ENCODE measurements at places on chromosomes 12 and 14. TPM values are rescaled to one million over a fixed set of nuclear protein-coding genes. Genes with fewer than 3 reads are reported as not detected.

The ERP27 gene
- total RNA-seq: not detected

The AKAP5 gene
- 0.13 TPM for total RNA-seq

The GLI1 gene
- total RNA-seq: under 0.01 TPM

The PXN gene
- 73.2 TPM for total RNA-seq

The ERBB3 gene
- 0.25 TPM for total RNA-seq

The MAP1LC3B2 gene
- total RNA-seq: 0.13 TPM

The LRP1-AS gene
- not detected for total RNA-seq

The STON2 gene
- total RNA-seq: 87.4 TPM

The HOXC4 gene
- total RNA-seq: not detected

DNA sequence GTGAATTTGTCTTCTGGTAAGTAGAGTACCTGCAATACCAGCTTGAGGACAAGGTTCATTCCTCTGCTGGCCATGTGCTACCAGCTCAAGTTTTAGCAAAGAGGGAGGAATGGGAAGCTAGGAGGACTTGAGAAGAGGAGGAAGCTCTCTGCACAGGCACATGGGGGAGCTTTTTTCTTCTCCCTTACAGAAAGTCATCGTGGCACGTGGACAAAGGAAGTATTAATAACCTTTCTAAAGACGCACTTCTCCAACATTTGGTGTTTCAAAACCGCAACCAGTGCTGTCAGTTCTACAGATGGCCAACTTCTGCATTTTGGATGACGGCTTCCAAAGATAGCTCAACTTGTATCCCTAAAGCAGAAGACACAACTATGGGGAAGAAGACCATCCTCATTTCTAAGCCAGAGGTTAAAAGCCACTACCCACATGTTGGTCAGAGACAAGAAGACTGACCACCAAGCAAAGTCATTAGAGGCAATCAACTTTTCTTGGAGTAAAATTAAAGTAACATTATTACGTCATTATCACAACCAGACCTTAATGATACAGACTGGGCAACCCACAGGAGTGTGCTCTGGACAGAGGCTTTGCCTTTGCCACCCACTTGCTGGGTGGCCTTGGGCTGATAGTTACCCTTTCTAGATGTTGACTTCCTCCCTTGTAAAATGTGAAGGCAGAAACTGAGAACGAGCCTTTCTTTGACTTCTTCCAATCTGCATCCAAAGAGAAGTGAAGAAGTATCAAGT lies 12.3 kb upstream of the TMED10 start:
- DNase-seq: no peak

DNA sequence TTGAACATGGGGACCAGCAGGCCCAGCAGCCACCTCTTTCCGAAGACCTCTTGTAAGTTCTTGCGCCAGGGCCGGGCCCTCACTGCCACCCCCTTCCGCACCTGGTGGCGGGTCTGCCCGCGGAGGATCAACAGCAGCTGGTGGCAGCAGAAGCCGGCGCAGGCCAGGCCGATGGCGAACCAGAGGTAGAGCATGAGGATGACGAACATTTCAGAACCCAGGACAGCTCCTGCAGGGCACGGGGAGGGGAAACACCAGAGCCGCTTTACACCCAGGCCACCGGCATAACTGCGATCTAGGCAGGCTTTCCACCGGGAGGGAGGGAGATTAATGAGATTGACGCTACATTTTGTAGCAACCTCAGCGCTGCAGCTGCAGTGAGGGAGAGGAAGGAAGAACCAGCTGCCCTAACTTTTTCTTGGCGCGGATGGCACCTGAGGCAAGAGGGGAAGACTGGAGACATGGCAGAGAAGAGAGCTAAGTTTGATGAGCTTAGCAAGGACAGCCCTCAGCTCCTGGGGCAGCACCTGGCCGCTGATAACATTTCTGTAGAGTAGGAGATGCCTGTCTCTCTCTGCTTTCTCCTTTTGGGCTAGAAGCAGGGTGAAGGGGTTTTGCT lies 7.8 kb downstream of the ZDHHC22 start:
- peak; percentile 60 for DNase-seq

GRCh38 chr12:88951177-88951576 lies 370.9 kb upstream of the KITLG start:
- DNase-seq: no peak

DNA sequence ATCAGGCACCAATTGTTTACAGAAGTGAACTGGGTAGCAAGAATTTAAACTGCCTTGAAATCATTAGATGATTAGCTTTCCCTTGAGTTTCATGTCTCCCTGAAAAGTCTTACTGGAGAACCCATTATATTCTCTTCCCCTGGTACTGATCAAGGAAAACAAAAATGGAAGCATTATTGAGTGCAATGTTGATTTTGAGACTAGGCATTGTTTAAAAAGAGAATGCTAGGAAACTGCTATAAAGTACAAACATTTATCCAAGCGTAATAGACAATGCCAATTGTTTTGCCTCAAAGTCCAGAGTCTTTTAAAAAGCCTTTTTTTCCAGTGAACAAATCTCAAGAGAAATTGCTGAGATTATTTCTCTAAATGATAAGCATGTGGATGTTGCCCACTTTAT lies 197.0 kb downstream of the CCER1 start:
- DNase-seq: peak; percentile 6

- no peak for DNase-seq
Measured at GRCh38 chr12:25253371-25254068, 2.8 kb upstream of the KRAS start.

DNA sequence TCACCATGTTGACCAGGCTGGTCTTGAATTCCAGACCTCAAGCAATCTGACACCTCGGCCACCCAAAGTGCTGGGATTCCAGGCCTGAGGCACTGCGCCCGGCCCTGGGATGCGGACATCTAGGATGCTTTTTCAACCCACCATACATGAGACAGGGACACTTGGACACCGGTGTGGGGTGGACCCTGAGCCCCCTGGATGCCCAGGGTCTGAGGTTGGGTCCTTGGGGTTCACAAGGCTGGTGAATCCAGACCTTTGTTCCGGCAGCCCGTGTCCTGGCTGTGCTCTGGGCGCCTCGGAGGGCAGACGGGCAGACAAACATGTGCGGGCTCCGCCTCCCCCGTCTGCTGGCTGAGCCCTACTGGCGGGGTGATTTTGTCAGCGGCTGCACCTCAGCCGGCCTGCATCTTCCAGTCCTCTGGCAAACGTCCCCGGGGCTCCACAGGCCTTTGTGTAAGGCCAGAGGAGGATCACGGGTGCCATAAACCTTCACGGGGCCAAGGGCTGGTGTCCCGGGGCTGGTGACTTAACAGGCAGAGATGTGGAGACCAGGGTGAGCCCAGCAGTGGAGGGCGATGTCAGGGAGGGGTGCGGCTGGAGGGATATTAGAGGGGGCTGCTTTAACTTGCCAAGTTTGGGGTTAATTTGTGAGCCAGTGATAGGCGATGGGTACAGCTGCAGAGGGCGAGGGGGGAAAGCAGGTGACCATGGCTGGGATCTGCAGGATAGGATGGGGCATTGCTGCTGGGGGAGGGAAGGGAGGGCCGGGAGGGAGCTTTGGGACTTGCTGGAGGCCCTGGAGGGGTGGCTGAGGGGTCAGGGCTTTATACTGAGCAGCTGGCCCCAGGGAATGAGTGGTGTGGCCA lies 5.8 kb downstream of the ASPG start:
- DNase-seq: no peak

GRCh38 chr14:30656190-30656632 lies 34.1 kb downstream of the SCFD1 start:
- DNase-seq: peak; percentile 51

- DNase-seq: no peak
Measured at GRCh38 chr12:107435072-107435471, 250.5 kb upstream of the PWP1 start.

GRCh38 chr12:84732828-84733340 lies 179.7 kb downstream of the SLC6A15 start:
- no peak for DNase-seq

DNA sequence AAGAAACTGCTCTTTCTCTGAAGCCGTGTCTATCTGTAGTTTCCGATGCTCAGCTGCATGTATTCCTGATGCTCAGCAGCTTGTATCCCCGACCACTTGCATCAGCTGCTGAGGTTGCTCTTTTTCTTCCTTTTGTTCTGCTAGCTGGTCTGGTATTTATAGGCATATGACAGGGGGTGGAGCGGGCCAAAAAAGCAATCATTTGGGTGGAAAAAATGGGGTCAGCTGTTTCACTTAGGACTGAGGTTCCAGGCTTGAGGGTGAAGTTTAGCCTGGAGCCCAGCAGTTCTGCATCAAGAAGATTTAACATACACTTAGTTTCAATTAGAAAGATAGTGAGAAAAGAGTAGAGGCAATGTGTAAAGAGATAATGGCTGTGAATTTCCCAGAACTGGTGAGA lies 23.6 kb upstream of the AMN1 start:
- no peak for DNase-seq

- no peak for DNase-seq
Measured at GRCh38 chr12:44157359-44157758, 321.5 kb downstream of the TMEM117 start.

DNA sequence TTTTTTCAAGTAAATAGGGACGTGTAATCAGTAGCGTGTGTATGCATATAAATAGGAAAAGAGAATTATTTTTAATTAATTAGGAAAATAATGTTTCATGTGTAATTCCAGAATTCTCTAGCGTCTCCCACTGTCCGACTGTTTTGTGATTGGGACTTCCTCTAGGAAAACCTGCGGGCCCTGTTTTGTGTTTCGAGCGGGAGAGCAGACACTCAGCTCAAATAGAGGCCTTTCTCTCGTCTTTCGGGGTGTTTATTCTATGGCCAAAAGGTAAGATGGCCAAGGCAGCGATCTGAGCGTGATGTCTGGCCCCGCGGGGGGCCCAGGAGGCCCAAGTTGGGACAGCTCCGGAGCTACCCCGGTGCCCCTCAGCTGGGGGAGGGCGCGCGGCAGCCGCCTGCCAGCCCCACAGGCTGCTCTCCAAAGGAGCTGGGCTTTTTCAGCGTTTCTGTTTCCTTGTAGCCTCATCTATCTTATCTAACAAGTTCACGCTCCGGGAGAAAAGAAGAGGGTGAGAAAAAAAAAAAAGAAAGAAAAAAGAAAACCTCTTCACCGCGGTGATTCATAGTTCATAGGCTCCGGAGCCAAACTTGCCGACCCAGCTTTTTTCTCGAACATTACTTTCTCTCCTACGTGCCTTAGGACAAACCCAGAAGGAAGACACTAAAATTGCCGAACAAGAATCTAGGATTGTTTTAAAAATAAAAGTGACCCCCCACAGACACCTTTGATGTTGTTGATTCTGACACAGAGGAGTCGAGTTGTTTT lies 7.5 kb upstream of the FOXG1 start:
- DNase-seq: no peak

GRCh38 chr12:57299514-57300016 lies 48.6 kb upstream of the STAC3 start:
- DNase-seq: no peak

- no peak for DNase-seq
Measured at GRCh38 chr12:22715254-22715653, 90.3 kb downstream of the ETNK1 start.

DNA sequence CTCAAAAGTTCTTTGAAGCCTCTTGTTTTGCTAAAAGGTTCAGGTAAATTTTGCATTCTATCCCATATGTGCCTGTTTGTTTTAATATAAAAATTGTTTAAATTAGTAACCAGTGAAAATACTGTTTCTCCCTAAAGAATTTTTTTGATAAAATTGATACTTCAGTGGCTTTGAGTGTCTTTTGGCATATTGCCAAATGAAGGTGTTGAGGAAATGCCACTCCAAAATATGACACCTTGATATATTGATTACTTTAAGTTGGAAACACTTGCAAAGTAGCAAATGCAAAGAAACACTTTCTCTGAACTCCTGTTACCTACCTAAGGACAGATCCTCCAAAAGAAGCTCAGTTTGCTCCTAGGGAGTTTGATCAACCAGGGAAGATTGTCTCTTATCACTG lies 8.4 kb downstream of the STYX start:
- no peak for DNase-seq

DNA sequence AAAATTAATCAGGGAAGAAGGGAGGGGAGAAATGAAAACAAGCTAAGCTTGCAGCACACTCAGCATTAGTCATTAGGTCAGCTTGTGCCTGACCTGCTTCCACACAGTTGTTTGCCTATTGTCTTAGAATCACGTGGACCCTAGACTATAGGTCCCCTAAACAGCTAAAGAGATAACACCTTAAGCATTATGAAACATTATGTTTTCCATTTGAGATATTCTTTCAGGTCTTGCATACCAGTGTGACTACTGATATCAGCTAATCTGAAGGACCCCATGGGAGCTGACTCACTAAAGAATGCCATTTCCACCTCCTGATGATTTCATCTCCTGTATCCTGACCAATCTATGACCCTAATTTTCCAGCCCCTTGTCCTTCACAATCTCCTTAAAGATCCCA lies 154.1 kb upstream of the FUT8 start:
- peak; percentile 86 for DNase-seq

DNA sequence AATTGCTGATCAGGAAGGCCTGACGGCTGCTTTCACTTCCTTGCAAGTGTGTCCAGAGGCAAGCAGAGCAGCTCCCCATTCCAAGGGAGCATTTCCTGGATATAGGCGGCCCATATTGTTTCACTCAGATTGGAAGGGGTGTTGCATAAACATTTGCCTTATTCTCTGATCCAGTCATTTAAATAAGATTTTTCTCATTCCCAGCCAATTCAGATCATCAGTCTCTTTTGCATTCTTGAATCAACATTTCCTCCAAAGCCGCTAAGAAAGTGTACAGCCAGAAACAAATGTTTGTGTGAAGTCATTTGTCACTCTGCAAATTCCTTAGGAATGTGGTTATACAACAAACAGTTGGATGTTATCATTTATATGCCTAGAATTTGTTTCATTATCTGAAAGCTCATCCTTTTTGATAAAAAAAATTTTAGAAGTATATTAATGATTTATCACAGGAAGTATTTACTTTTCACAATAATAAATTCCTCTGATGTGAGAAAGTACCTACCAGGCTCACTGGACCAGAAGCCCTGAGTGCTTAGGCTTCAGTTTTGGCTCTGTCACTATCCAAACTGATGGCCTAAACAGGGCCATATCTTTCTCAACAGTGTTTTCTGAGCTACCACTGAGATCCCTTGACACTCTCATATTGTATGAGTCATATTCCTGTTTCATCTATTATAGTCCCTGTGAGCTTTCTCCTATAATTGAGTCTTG lies 379.6 kb downstream of the CCDC91 start:
- peak; percentile 5 for DNase-seq

DNA sequence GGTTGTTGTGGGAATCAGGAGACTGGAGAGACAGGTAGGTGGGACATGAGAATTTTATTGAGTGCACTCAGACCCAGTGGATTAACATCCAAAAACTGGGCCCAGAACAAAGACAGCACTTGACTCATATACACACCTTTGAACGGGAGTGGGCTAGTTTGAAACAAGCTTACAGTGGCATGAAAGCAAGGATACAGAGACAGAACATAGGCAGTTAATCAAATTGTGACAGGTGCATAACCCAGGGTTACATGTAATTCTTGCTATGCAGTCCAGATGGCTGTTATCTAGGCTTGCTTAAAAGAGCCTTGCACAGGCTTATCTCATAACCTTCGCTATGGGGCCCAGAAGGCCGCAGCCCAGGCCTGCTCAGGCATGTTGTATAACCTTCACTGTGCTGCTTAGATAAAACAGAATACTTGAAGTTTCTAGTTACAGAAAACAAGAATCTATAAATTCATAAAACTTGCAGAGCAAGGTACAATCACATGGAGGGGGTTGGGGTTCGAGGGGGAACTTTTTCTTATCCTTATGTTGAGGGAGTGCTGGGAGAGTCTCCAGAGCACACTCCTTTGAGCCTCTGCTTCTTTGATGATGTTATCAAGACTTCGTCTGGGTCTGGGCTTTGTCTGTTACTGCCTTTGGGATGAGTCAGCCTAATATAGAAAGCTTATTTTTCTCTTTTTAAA lies 81.7 kb downstream of the TNFAIP2 start:
- DNase-seq: no peak
